NCI-H1105 (cell line): ENCODE measurements at places on chromosomes 1 and 21.

GRCh38 chr1:81529014-81529413 is 271.7 kb upstream of the ADGRL2 start:
- DNase-seq, result no peak

DNA sequence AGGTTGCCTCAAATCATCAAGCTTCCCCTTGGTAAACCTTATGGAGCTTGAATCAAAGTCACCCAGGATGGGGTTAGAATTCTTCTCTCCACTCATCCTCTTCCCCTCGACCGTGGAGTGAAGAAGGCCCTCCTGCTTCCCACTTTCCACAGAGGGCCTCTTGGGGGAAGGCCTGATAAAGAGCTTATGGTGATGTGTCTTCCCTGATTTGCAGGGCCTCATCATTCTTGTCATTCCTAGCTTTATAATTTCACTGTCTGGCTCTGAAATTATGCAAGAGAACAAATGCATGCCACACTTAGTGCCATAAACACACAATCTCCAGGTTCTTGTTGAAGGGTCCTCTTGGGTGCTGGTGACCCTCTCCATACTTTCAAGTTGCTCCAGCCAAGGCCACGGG is 101.2 kb downstream of the HMGB4 start:
- DNase-seq, result no peak

- DNase-seq, result no peak
Measured at GRCh38 chr1:89259283-89259971, 13.2 kb downstream of the GBP5 start.

GRCh38 chr1:9413877-9414213 is 121.2 kb downstream of the SPSB1 start:
- DNase-seq, result no peak

GRCh38 chr1:231187571-231187970 is 25.7 kb downstream of the TRIM67 start:
- DNase-seq, result no peak

DNA sequence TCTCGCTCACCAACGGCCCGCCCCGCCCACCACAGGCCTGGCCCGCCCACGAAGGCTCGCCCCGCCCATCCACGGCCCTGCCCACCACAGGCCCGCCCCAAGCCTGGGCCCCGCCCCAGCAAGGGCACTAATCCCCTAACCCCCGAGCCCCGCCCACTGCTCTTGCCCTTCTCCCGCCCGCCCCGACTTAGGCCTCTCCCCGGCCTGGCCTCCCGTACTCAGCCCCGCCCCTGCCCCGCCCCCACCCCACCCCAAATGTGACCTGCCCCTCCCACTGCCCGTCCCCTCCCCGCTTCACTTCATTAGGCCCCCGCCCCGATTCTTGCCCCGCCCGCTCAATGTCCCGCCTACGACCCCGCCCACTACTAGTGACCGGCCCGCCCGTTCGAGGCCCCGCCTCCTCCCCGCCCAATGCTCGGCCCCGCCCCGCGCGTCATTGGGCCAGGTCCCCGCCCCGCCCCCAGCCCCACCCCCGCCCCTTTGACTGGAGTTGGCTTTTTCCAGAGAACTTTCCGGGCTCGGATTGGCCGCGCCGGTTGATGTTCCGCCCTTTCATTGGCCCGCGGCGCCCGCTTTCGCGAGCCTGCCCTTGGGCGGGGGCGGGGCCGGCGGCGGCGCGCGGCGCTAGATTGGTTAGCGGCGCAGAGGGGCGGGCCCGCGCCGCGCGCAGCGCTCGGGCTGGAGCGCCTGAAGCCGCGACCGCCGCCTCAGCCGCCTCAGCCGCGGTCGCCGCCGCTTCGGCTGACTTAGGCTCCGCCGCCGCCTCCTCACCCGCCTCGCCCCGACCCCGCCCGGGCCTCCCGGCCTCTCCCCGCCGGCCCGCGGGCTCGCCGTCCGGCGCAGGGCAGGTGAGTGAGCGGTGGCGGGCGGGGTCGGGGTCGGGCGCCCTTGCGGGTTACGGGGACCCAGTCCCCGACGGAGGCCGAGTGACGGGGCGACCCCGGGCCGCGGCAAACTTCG is at the start of gene PCBP3:
PCBP3 (plus strand) TSS at position 705 of the 960 bp plus-strand sequence. CDS start 206,361 bp downstream, outside the sequence.
- peak; percentile 90 for DNase-seq

DNA sequence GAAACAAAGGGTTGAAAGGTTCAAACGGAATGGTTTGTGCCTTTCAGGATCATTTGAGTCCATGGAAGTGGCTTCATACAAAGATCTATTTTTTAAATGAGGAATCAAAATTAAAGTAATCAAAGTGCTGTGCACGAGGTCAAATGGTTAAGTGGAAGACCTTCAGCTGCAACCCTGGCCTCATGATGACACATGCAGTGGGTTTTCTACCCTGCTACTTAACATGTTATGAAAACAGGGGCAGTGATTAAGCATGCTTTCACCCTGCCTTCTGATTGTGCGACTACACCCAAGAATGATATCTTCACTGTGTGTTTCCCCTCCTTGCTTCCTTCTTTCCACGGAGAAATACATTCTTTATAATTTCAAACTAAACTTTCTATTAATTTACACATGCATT is 604.2 kb downstream of the LRRIQ3 start:
- no peak for DNase-seq

DNA sequence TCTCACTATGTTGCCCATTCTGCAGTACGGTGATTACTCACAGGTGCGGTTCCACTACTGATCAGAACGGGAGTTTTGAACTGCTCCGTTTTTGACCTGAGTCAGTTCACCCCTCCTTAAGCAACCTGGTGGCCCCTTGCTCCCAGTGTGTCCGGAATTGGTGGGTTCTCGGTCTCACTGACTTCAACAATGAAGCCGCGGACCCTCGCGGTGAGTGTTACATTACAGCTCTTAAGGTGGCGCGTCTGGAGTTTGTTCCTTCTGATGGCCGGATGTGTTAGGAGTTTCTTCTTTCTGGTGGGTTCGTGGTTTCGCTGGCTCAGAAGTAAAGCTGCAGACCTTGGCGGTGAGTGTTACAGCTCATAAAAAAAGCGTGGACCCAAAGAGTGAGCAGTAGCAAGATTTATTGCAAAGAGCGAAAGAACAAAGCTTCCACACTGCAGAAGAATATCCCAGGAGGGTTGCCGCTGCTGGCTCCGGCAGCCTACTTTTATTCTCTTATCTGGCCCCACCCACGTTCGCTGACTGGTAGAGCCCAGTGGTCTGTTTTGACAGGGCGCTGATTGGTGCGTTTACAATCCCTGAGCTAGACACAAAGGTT is 17.6 kb upstream of the PARP1 start:
- no peak for DNase-seq

DNA sequence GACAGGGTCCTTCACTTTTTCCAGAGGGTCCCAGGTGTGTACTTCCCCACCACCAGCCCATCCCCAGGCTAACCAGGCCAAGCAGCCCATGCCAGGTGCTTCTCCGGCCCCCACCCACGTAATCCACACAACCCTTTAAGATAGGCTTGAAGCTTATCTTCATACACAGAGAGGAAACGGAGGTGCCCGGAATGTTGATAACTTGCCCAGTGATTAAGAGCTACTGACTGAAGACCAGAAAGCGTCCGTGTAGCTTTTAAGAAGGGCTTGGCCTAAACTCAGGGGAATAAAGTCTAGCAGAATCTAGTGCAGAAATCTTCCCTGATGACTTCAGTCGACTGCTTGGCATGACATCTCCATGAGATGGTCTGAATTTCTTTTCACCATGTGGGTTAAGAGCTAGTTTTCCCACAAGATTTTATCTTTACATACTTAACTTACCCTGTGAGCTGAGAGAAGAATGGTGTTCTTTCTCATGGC is 138.7 kb downstream of the GALNT2 start:
- no peak for DNase-seq

- no peak for DNase-seq
Measured at GRCh38 chr1:169180174-169180573, 73.7 kb downstream of the ATP1B1 start.

DNA sequence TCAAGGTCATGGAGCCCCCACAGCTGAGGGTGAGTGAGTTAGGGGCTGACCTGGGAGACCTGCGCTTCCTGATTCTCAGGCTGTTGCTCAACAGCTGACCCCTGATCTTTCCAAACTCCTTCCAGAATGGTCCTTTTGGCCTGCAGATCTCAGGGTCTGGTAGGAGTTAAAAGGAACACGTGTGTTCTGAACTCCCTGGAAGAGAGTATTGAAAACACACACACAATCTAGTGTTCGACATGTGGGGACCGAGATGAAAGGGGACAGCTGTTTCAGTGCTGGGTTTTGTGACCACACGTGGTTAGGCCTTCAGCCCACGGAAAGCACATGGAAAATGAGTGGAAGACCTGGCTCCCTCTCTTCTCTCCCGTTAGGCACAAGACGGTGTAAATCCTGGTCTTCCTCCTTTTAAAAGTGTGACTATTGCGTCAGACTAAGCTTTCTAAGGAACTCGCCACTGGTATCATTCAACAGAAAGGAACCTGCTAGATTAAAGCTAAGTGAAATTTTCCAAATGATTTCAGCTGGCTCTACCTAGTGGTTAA is 49.6 kb downstream of the RUNX1 start:
- no peak for DNase-seq

- DNase-seq, result no peak
Measured at GRCh38 chr21:42669041-42669440, 15.6 kb downstream of the PDE9A start.

GRCh38 chr21:14675774-14676530 is 129.8 kb upstream of the SAMSN1 start:
- no peak for DNase-seq

- DNase-seq, result no peak
Measured at GRCh38 chr1:201886103-201886885, 2.4 kb upstream of the SHISA4 start.

DNA sequence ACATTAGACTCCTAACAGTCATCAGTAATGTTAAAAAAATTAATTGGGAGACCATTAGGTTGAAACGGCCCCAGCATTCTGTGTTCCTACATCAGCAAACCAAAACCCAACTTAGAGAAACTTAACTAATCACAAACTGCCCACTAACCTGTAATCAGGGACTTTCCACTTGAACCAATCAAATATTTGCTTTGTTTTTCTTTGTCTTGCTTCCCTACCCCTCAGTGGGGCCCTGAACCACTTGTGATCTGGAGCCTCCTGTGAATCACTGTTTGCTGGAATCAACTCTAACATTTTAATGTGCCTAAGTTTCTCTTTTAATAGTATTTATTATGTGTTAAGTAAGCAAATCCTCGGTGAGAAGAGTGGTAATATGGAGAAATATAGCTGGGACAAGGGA is 64.0 kb downstream of the ABCA4 start:
- DNase-seq, result no peak

DNA sequence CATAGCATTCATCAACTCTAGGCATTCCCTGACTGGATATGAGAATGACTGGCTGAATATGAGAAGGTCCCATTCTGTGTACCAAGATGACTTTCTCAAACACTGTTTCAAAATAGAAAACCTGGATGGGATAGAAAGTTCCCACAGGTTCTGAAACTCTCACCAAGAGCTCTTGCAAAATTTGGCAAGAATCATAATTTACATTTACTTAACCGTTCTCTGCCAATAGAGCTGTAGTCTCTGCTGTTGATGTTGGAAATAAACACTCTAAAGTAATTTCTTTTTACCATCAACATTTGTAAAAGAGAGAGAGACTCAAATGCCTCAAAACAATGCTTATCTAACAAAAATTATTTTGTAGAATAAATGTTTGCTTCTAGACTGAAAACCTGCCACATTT is 221.1 kb downstream of the LMO4 start:
- no peak for DNase-seq

DNA sequence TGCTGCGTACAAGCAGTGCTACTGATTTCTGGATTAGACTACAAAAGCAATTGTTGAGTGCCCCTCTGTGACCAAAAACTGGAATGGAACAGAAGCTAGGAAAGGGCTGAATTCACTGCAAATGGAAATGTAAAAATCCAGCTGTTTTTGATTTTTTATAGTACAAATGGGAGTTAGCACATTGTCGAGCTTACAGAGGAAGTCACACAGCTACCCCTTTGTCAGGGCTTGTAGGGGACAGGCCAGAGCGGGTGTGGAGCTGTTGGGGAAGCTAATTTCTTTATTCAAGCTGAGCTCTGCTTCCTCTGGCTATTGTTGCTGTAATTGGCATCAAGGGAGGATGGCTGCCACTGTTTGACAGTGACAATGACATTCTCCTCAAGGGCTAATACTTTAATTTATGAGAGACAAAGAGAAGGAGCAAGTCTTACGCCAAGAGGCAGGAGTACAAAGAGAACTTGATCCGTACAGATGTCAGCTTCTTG is 96.1 kb downstream of the SLC35F3 start:
- DNase-seq, result no peak

GRCh38 chr1:48120621-48121020 is 101.9 kb upstream of the SLC5A9 start:
- DNase-seq, result no peak

DNA sequence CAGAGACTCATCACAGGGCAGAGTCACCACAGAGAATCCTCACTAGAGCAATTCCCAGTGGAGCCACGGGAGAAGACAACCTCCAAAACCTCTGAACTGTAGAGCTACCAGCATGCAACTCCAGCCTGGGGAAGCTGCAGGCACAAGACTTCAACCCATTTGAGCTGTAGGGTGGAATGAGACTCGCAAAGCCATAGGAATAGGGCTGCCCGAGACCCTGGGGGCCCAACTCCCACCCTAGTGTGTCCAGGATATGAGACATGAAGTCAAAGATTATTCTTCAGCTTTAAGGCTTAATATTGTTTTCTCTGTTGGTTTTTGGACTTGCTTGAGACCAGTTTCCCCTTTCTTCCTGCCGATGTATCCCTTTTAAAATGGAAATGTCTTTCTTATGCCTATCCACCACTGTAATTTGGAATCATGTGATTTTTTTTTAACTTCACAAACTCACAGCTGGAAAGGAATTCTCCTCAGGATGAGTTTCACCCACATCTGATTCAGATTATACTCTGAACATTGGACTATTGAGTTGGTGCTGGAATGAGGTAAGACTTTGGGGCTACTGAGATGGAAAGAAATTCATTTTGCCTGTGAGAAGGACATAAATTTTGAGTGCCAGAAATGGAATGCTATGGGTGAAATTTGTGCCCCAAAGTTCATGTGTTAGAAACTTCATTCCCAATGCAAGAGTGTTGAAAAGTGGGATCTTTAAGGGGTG is 59.6 kb upstream of the ST6GALNAC5 start:
- no peak for DNase-seq

DNA sequence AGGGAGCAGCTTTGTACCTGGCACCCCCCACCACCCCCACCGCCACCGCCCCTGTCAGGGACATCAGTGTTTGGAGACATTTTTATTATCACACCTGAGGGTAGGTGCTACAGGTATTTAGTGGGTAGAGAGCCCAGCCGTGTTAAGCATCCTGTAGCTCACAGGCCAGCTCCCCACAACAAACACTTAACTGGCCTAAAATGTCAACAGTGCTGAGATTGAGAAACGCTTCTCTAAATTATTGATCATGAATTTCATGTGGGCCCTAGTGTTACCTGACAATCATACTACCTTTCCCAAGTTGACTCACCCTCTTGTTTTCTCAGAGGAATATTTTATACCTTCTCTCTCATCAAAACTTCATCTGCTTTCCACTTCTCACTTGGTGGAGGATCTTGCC is 21.4 kb downstream of the ELF3 start:
- no peak for DNase-seq

- no peak for DNase-seq
Measured at GRCh38 chr1:110953031-110953430, 10.7 kb downstream of the LRIF1 start.

DNA sequence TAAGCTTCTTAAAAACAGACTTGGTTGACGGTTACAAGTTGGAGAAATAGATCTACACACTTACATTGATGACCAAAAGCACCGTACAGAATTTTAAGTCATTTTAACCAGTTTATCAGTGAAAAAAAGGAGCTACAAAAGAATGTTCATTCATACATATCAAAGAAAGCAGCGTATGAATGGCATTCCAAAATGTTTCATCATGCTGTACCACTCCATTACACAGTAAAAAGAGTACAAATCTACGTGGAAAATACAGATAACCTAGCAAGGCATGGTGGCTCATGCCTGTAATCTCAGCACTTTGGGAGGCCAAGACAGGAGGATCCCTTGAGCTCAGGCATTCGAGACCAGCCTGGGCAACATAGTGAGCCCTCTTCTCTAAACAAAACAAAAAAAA is 40.3 kb downstream of the ZZZ3 start:
- DNase-seq, result no peak
